ENCODE measurements at places on chromosomes 6 and 20.
A peak's percentile ranks its signal among the peaks of the same experiment; 100 is the strongest.

DNA sequence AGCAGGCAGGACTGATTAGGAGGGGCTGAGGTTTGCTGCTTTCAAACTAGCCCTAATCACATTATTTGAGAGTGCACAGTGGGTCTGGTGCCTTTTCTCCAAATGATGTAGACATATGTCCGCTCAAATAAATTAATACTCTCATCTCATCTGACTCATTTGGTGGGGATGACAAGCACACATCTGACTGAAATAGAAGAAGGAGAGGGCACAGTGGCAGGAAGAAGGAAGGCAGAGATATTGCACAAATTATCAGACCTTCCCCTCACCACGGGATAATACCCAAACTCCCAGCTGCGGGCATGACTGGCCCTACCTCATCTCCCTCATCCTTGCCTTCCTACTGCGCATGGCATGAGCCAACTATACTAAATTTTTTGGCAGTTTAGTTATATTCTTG is 33.9 kb upstream of the TNFRSF21 start:
- no peak for DNase-seq

GRCh38 chr6:29376003-29376402 is 912 bp upstream of the OR12D3 start:
- DNase-seq = no peak

DNA sequence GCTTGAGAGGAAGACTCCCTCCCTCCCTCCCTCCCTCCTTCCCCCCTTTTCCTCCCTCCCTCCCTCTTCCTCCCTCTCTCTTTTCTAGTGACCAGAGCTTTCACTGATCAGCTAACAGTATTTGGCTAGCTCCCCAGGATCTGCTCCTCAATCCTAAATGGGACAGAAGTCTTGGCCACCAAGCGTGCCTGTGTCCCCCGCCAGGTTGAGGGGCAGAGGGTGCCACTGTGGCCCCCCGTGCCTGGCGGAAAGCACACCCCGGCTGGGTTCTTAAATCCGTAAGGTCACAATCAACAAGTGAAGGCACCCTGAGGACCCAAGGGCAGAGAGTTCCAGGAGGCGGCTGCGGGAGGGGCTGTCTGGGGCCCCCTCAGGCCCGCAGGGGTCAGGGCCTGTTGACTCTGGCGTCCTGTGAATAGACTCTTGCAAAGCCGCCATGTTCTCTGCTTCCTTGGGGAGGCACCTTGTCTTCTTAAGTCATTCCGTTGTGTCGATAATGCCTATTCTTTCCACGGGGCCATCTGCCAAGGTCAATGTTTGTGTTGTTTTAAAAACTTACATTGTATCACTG is 38.9 kb upstream of the STX16 start:
- DNase-seq = no peak

DNA sequence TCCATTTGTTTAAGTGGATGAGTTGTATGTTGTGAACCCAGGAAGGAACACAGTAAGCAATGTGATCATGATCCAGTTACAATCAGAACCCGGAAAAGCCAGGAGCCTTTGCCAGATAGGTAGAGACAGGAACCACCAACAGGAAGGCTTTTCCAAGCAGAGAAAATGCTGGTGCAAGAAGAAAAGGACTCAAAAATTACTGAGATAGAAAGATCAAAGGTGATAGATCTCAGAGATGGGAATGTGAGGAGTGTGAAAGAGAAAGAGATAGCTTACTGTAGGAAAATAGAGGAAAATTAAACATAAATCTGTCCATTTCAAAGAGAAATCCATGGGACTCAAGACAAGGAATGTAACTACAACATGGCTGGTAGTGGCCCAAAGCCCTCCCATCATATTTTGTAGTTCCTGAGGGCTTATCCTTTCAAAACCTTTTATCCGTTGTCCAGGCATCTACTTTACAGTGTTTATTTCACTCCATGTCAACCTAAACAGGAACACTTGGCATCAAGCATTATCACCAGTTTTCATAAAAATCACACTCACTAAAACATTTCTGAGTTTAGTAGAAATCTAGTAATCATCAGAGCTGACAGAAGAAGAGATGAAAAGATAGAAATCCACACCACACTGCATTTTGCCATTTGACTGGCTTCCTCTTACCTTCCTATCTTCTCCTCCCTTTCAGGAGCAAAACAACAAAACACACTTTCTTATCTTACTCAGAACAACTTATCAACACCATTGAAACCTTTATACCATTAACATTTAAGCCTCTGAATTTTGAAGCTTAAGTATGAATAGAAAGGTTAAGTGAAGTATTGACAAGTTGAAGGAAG is 44.5 kb upstream of the STXBP5 start:
- no peak for DNase-seq

- DNase-seq = peak; percentile 19
These were observed 7.4 kb downstream of the EEF1A1 start for GRCh38 chr6:73513496-73513854.

GRCh38 chr6:12593771-12594529 is 122.6 kb upstream of the PHACTR1 start:
- DNase-seq = no peak

DNA sequence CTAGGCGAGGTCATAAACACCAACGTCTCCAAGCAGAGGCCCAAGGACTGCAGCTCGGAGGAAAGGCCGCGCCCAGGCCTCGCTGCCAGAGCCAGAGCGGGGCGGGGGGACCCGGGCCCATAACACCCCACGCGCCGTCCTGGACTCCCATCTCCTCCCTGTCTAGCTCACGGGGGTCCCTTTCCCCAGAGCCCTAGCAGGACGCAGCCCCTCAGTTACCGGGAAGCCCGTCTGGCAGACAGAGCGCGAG is 44.9 kb downstream of the MDFI start:
- no peak for DNase-seq

- DNase-seq = no peak
These were observed 3.8 kb downstream of the TFEB start for GRCh38 chr6:41731561-41732086.

- peak; percentile 95 for DNase-seq
These were observed 31.4 kb downstream of the ACSS2 start for GRCh38 chr20:34907616-34908469.

- DNase-seq = no peak
These were observed 10.4 kb upstream of the FRMD1 start for GRCh38 chr6:168089186-168090063.

DNA sequence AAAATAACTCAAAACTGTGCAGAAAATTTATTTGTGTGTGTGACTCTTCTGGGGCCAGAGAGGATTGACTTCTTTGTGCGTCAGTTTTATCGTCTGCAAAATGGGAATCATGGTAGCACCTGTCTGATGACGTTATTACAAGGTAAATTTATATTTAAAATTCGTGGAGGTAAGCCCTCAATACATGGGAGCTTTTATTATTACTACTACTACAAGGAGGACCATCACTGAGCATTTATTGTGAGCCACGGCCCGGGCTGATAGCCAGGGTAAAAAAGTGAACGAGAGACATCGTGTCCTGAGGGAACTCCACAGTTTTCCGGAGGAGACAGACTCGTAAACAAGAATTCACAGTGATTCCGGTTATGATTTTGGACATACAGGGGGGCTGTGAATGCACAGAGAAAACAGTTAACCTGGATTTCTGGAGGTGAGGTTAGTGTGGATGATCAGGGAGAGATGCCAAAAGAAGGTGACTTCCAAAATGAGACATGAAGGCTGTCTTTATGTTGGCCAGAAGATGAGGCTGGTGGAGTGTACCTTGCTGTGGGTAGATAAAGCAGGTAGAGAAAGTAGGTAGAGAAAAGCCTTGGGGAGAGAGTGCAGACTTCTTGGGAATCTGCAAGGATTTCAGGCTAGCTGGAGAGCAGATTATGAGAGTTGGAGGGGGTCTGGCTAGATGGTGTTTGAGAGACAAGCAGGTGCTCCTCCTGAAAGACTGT is 10.6 kb upstream of the SERINC3 start:
- no peak for DNase-seq

DNA sequence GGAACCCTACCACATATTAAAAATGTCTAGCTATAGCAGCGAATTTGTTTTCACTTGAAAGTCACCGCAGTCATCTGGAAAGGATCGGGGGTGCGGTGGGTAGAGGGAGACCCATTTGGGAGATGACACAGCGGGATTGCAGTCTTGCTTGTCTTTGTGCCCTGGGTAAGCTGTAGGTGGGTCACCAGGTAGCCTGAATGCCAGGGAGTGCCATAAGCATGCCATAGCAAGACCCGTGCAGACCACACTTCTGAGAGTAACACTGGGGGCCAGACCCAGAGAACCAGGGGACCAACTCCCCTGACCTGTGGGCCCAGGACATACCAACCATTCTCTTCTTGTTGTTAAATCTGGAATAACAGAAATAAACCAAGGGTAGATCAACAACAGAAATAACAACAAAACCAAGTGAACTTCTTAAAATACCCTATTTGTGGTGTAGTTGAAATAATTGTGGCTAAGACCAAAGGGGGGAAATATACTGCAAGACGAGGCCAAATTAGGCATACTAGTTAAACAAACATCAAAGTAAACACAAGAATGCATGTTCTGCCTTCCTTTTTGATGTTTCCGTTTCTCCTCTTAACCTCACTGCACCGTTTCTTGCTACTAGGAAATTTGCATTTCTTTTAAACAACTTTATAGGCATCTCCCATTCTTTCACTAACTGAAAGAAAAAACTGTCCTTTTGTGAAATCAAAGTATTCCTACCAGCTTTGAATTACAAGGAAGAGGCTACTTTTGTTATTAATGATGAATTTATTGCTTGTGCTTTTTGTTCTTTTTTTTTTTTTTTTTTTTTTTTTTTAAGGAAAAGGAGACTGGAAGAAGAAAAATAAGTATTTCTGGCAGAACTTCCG is 128.2 kb downstream of the SASH1 start:
- no peak for DNase-seq

- peak; percentile 60 for DNase-seq
These were observed 50.0 kb upstream of the SCGN start for GRCh38 chr6:25601800-25602673.

DNA sequence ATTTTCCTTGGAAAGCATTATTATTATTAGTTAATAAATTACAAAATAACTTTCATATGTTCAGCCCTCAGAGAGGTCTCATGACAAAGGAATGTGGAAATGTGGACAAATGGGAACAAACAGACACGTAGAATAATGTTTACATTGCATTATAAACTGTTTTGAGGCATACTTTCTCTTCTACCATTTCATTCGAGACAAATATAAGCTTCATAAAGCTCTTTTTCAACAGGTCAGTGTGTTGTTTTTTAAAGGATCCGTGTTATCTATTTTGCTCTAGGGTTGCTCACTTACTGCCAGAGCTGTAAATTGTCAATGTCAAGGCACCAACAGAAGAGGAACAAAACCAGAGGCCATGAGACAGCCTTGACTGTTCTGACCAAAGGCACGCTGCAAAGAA is 256.8 kb downstream of the PHACTR1 start:
- peak; percentile 17 for DNase-seq

DNA sequence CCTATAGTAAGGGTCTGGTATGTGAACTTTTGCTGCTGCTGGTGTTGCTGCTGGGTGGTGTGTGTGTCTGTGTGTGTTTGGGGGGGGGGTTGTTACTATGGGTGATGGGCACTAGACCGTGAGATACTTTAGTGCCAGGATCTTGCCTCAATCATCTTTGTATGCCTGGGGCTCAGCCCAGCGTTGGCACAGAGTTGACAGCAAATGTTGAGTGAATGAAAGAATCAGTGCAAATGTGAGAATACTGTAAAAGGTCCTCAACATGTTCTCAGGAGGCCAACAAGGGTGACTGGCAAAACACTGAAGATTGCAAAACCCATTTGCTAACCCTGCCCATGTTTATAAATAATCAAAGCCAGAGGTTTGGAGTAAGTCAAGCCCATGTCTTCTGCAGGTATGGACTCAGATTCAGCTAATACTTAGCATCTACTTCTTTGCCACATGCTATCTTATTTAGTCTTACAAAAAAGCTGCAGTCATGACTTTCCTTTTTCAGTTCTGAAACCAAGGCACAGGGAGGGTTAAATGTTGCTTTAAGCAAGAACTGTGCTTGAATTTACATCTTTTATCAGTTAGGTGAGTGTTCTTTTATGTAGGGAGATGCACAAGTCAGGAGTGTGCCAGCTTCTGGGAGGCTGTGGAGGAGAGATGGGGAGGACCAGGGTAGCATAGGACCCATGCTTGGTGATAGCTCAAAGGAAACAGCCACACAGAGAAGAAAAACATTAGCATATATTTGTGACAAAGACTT is 125.3 kb upstream of the SPACA1 start:
- no peak for DNase-seq

GRCh38 chr6:75145211-75145610 is 60.6 kb downstream of the COL12A1 start:
- DNase-seq = no peak

DNA sequence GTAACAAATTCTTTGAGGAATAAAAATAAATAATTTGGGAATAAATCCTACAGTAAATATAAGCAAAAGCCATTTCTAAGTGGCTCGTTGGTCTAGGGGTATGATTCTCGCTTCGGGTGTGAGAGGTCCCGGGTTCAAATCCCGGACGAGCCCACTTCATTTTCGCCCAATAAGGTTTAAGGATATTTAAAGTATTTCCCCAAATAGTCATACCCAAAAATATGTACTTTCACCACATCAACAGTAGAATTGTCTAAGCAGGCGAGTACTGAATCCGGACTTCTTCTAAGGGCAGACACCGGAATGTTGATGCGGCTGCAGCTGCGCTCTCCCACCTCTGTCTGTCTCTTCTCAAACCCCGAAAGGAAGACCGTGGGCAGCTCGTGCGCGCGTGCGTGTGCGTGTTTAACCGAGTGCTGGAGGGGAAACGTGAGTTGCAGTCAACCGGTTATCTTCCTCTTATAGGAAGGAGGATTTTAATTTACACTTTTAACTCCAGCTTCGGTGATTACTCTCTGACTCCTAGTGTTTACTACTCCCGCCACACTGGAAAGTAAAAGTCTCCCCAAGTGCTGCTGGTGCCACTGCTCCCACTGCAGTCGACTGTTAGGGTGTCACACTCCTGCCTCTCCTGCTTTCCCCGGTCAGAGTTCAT is 155.7 kb upstream of the PRSS16 start:
- peak; percentile 94 for DNase-seq

- DNase-seq = no peak
These were observed 329 bp upstream of the GPR6 start for GRCh38 chr6:109977791-109978173.

DNA sequence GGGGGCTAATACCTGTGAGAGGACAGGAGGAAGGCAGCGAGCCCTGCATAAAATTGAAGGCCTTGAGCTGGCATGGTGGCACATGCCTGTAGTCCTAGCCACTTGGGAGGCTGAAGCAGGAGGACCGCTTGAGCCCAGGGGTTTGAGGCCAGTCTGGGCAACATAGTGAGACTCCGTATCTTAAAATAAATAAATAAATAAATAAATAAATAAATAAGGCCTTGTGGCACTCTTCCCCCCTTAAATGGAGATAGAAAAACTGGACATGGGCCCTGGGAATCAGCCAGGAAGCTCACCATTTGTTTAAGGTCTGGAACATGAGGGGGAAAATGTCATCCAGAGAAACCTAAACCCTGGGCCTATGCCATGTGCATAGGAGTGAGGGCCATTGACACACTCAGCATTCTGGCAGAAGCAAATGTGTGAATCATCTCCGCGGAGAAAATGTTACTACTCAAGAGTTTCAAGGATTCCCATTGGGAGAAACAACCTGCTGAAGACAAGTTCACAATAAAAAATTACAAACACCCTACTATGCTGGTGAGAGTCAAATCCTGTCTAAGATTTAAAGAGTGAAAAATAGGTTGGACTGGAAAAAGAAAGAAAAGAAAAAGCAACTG is 51.9 kb upstream of the UBR2 start:
- no peak for DNase-seq

- DNase-seq = peak; percentile 66
These were observed 130.0 kb upstream of the SGK1 start for GRCh38 chr6:134447883-134448387.
